Osteoblast (primary cell): ENCODE measurements at places on chromosomes 5 and 9. TPM values are rescaled to one million over a fixed set of nuclear protein-coding genes. Genes with fewer than 3 reads are reported as not detected.

TMEM232 gene
- 1.4 and 2.7 TPM in 2 replicates for total RNA-seq

DNA sequence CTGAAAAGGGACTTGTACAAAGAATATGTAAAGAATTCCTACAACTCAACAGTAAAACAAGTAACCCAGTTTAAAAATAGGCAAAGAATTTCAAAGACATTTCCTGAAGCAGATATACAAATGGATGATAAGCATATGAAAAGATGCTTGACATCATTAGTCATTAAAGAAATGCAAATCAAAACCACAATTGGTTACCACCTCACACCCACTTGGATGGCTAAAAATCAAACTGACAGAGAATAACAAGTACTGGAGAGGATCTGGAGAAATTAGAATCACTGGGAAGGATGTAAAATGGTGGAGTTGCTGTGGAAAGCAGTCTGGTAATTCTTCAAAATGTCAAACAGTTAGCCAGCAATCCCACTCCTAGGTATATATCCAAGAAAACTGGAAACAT lies 12.5 kb upstream of the FOXE1 start:
- DNase-seq, result no peak

C5orf52 gene
- not detected in 2 replicates for total RNA-seq

- no peak for DNase-seq
These were observed 440.3 kb downstream of the PLK2 start for GRCh38 chr5:58019614-58020013.

BHMT2 gene
- total RNA-seq, result 8.3 and 12.1 TPM in 2 replicates

NMUR2 gene
- total RNA-seq, result not detected in 2 replicates

DNA sequence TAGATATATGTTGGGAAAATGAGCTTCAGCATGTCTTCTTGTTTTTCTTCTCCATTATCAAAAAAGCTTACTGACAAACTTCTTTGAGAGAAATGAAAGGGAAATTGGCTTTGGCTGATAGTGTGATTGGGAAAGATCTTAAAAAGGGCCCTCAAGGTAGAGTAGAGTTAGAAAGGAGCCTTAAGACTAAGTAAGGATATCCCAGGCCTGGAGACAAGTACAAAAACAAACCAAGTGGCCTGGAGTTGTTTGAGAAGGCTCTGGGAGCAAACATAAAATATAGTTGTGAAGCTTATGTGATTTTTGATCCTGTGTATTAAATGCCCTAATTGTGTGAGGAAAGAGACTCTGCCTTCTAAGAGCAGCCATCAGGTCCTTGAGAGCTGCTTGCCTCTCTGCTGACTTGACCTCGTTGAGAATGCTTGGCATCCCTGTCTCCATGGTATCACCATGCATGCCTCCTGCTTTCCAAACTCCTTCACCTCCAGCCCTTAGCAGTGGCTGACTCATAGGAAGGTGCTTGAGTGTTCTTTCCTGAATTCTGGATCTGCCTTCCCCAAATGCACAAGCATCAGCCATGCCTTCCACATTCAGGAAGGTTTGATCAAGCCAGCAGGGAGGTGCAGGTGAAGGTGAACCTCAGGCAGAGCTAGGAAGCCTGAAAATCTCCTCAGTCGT lies 78.9 kb downstream of the SMARCA2 start:
- peak; percentile 42 for DNase-seq

DNA sequence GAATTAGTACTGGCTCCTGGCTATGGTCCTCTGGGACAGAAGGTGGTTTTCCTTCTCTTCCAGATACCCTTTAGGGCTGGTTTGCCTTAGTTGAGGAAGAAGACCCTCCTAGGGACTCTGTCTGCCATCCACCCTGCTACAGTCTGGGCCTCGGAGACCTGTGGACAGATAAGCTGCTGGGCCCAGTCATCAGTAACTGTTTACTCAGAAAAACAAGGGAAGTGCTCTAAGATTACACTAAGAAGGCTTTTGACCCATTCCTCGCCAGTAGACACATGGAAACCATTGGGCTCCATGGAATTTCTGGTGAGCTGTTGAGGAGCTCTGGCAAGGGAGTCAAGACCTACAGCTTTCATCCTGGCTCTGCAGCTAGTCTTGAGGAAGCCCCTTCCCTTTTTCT lies 31.2 kb downstream of the LARP1 start:
- DNase-seq, result no peak

GRCh38 chr5:89043676-89044075 lies 160.7 kb upstream of the MEF2C start:
- no peak for DNase-seq

DNA sequence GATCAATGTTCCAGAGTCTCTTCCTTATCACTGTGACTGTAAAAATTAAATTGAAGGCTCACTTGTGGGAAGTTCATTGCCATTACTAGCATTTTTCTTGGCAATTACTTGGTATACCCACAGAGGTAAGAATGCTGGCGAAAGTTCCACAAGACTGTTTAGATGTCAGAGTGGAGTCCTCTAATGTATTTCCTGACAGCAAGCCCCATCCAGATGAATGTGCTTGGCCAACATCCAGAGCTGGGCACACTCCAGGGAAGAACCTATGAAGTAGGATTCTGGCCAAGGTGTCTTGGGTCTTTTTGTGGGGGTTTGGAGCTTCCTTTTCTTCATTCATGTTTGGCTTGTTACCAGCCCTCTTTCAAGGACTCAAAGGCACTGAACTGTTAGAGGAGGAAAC lies 473.6 kb downstream of the DMAC1 start:
- no peak for DNase-seq

GRCh38 chr9:93468763-93469456 lies 15.5 kb upstream of the FAM120AOS start:
- peak; percentile 22 for DNase-seq

GRCh38 chr5:36897616-36898015 lies 21.0 kb downstream of the NIPBL start:
- peak; percentile 38 for DNase-seq

SV2C gene
- total RNA-seq, result not detected in 2 replicates

GRCh38 chr5:177550122-177550521 lies 4.2 kb downstream of the FAM193B start:
- peak; percentile 18 for DNase-seq

TOR1A gene
- 52.1 and 52.5 TPM in 2 replicates for total RNA-seq

- DNase-seq, result no peak
These were observed 248.0 kb upstream of the GAS1 start for GRCh38 chr9:87195306-87195705.

MSX2 gene
- total RNA-seq, result 1.5 and 2.2 TPM in 2 replicates

- peak; percentile 92 for DNase-seq
These were observed at the start of gene PCDHGA3 for GRCh38 chr5:141343242-141343952. TSS of gene PCDHGA3 (plus strand) at chr5:141343829. CDS start at chr5:141344034, 205 bp downstream.

GRCh38 chr5:116394186-116394867 lies 180.3 kb downstream of the SEMA6A start:
- no peak for DNase-seq

SLCO6A1 gene
- total RNA-seq, result not detected in 2 replicates

- DNase-seq, result no peak
These were observed 326.0 kb upstream of the FTMT start for GRCh38 chr5:121525706-121526105.

GRCh38 chr9:136777359-136777758 lies 13.0 kb upstream of the LCN15 start:
- DNase-seq, result no peak

DNA sequence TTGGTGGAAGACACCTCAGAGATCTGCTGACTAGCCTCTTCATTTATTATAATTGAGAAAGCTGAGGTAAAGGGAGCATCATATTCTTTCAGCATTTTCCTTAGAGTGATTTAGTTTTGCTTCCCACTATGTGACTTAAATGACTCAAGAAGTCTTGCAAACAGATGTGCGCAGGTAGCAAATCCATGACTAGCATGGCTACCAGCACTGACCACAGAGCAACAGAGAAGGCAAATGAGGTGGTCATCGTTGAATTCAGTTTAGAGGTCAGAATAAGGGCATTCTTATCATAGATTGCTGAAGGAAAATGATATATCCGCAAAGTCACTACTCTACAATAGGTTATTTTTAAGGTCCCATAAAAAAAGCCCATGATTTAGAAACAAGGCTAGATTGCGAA lies 162.2 kb downstream of the PIK3R1 start:
- DNase-seq, result no peak

ARSI gene
- 4.7 and 6.5 TPM in 2 replicates for total RNA-seq

GRCh38 chr9:39587844-39588499 lies 232.5 kb downstream of the SPATA31A1 start:
- peak; percentile 15 for DNase-seq

- no peak for DNase-seq
These were observed 11.2 kb upstream of the SETD9 start for GRCh38 chr5:56898213-56898612.

GRCh38 chr9:76876098-76876497 lies 29.8 kb downstream of the PRUNE2 start:
- DNase-seq, result no peak

- no peak for DNase-seq
These were observed 18.1 kb upstream of the TNC start for GRCh38 chr9:115135821-115136778.

DNA sequence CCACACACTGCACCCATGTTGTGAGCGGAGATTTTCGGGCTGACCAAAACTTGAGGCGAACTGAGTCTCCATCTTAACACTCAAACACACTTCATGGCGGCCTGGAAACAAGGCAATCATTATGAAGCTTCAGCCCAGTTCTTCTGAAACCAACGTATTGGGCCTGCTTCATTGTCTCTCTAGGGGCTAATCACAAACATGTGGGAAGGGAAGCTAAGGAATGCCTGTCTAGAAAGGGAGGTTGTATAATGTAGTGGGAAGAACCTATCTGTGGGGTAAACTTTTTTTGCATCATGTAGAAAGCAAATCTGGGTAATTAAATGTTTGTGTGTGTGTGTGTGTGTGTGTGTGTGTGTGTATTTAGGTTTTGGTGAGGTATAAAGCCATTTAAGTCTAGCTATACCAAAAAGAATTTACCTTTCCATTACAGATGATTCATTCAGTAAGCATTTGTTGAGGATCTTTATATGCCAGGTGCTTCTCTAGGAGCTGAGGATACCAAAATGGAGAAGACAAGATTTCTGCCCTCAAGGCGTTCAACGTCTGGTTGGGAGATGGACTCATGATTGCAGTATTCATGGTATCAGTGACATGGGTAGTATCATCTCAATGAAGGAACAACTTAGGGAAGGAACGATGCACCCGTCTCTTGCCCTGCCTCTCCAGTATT lies 29.4 kb downstream of the SLC1A3 start:
- DNase-seq, result no peak

GRCh38 chr5:141692919-141693725 lies 11.1 kb upstream of the ARAP3 start:
- DNase-seq, result peak; percentile 84

DIMT1 gene
- 34.7 and 34.8 TPM in 2 replicates for total RNA-seq
